ENCODE measurements at places on chromosomes 4 and X.

DNA sequence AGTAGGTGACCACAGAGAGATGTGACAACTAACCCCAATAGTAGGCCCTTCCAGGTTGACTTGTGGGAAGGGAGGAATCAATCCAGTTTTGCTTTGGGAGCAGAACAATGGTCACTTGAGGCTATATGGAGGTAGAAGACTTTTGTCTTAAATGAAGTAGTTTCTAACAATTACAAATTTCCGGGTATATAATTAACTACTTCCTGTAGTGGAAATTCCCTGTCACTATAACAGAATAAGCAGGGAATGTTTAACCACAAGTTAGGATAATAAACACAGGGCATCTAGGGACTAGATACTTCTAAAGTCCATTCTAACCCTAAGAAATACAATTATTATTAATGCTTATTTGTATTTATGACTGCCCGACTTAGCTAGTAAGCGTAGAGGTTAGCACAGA lies 99.0 kb upstream of the TRPC3 start:
- DNase-seq = no peak

- DNase-seq = no peak
These were observed 147.9 kb upstream of the SMAD1 start for GRCh38 chr4:145333786-145334185.

- DNase-seq = no peak
These were observed 10.3 kb upstream of the PHEX start for GRCh38 chrX:22021751-22022324.

GRCh38 chr4:41146196-41146595 lies 68.1 kb downstream of the APBB2 start:
- DNase-seq = peak; percentile 15

- DNase-seq = no peak
These were observed 366.4 kb upstream of the CASK start for GRCh38 chrX:42289492-42290385.

GRCh38 chr4:109032671-109033070 lies 269.8 kb downstream of the COL25A1 start:
- no peak for DNase-seq

DNA sequence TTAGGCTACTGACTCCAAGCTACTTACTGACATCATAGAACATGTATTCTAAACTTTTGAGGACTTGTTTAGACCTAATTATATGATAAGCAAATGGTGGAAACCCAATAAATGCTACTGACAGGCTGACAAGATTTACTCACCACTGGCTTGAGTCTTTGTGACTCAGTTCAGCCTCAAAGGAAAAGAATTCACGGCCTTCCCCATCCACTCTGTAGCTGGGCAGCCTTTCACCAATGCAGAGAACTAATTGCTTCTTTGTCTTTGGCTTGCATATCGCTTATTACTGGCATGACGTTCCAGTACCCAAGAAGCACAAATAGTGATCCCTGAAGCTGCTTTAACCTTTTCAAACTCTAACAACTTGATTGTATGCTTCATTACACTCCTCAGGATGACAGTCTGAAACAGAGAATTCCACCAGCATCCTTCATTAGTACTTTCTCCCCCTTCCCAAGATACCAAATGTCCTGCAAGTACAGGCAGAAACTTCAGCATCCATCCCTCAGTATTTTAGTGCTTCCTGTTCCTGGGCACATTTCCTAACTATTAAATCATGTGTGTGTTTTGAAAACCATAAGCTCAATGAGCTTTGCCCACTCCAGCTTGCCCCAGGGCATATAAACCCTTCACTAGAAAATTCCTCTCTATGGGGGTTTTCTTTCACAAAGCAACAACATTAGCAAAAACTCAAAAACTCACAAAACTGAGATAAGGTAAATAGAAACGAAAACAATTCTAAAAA lies 298.1 kb upstream of the SLC7A11 start:
- peak; percentile 88 for DNase-seq

DNA sequence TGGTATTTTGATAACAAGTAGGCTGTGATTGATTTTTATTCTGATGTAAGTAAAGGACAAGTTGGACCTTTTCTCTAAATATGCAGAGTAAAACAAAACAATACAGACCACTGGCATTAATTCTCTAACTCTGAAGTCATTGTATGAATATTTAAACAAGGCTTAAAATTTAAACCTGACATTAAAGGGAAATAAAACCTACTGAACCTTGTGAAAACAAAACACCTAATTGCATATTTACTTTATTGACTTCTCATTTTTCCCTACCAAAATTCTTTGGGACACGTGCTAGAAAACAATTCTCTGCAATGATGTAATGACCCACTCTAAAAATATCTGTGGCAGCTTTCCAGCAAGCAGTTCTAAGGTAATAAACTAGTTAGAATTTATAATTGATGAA lies 369.7 kb upstream of the TRAM1L1 start:
- DNase-seq = no peak

DNA sequence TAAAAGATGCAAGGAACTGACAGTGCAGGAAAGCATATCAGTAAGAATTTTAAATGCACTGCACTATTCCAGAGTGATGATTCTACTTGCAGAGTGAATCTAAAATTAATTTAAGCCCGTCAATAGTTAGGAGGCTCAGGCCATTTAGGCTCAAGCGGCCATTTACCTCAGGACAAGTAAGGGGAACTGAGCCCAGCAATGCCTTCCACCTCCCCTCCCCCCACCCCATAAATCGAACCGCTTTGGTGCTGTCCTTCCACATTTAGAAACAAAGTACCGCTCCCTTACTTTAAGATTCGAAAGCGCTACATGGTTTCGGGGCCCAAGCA lies 665 bp downstream of the RBM41 start:
- peak; percentile 20 for DNase-seq

DNA sequence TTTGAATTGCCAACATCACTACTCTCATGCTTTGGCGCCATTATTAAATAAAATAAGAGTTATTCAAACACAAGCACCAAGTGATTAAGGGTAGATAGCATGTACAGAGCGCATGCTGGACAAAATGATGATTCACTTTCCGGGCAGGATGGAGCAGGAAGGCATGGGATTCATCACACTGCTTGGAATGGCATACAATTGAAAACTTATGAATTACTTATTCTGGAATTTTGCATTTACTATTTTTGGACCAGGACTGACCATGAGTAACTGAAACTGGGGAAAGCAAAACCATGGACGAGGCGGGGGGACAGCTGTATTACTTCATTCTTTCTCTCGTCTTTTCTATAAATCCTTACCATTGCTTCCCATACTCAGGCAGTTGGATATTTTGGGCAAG lies 28.5 kb upstream of the FGF5 start:
- DNase-seq = peak; percentile 97

Measured in EH (cell line).